ENCODE measurements at places on chromosomes 5 and 9.

GRCh38 chr9:32523910-32524309 lies 2.1 kb downstream of the RIGI start:
- DNase-seq, result no peak

DNA sequence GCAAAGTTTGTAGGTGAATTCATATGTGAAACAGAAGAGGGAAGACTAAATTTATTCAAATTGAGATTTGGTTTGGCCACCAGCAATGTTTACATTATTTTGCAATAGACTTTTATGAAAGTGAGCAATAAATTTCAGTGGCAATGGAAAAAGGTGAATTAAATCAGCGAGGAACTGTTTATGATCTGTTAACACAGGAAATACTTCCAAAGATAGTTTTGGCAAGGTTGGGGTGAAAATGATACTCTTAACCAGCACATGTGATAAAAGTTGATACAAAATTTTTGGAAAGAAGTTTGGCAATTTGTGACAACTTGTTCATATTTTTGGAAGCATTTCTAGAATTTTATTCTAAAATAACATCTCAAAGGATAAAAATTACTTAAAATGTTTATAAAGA lies 119.8 kb downstream of the ARHGEF28 start:
- DNase-seq, result no peak

- DNase-seq, result no peak
Observed at GRCh38 chr5:136058039-136058971, 29.5 kb downstream of the TGFBI start.

DNA sequence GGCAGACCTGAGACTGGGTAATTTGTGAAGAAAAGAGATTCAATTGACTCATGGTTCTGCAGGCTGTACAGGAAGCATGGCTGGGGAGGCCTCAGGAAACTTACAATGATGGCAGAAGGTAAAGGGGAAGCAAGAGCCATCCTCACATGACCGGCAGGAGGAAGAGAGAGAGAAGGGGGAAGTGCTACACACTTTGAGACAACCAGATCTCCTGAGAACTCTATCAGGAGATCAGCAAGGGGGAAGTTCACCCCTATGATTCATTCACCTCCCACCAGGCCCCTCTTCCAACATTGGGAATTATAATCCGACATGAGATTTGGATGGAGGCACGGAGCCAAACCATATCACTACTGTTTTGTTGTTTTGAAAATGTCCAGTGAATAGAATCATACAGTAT lies 110.2 kb downstream of the DAPK1 start:
- no peak for DNase-seq

DNA sequence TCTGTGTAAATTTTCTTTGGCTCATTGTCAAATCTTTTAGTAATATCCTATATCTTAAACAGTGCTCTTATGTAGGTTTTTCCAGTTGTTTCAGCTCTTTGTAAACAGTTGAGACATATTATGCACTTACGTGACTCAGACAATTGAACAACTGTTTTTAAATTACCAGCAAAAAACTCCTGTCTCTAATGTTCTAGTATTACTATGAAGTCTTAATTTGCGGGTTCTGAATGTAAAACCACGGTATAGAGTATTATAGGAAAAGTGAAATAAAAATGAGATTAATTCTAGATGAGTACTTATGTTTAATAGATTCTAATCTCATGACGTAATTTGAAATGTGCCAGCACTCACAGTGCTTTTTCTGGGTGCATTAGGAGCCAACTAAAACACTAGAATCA lies 136.0 kb downstream of the GDNF start:
- DNase-seq, result no peak

GRCh38 chr5:77239126-77239741 lies 28.8 kb downstream of the PDE8B start:
- DNase-seq, result no peak

- no peak for DNase-seq
Observed at GRCh38 chr5:173291722-173292658, 36.2 kb downstream of the STC2 start.

DNA sequence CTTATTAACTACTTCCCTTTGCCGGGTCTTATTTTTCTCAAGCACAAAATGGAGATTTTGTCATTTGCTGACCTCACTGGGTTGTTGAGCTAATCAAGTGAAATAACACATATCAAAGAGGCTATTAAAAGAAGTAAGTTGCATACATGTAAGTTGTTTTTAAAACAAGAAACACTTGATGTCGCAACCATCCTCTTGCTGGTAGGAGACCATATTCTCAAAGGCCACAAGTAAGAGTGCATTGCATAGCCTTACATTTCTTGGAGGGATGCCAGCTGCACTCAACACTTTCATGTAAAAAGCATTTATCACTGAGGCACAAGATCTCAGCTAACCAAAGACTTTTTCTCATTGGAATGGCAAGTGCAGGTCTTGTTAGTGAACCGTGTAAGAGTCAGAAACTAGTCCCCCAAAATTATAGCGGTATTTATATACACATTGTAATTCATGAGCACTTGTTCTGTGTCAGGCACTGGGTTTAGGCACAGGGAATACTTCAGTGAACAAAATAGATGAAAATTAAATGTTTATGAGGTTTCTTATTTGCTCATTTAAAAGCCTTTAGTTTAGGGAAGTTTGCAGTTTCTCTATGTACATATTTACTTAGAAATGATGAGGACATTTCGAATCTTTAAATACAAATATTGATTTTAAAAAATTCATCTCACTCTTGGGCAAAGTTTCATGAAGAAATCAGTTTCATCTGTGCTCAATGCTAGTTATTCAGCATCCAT lies 72.0 kb downstream of the ZFAND5 start:
- no peak for DNase-seq

DNA sequence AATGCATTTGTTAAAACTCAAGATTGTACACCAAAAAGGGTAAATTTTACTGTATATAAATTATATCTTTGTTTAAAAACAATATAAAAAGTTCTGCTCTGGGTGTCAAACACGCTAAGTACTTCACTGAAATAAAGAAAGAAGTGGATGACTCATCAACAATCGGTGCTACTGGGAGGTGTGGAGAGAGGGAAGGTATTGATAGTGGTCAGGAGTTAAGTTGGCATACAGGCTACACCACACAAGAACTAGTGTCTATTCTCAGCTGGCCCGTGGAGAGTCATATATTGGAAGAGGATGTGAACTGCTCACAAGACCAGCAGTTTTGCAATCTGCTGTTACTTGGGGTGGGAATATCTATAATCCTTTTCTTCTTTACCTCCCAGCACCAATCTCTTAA lies 145.7 kb upstream of the TRPC7 start:
- no peak for DNase-seq

DNA sequence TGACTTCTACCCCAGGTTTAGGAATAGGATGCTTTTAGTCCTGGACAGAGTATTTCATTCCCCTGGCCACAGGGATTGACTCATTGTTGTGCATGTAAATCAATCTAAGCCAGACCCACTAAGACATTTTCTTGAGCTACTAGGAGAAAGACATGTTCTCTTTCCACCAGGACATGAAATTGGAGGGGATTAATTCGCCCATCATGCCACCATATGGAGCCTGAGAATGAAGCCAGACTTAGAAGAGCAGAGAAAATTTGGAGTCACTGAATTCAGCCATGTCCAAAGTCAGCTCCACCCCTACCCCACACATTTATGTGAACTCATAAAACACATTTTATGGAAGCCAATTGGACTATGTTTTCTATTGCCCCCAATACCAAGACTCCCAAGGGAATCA lies 322.5 kb downstream of the NFIB start:
- DNase-seq, result no peak

DNA sequence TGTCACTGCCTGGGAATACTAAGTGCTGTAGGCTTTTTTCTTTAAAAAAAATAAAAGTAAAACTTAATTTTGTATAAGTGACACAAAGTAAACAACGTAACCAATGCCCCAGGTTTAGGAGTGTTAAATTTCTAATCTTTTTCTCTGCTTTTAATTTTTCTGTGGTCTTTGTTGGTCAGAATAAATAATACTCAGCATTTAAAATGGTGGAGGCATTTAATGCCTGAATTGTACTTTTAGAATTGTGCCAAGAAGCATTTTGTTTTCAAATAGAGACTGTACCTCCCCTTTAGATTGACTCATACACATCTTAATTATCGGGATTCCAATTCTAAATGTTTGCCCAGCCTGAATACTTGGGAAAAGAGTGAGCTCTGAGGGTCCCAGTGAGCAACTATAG lies 1.6 kb downstream of the DMXL1 start:
- no peak for DNase-seq

GRCh38 chr5:172768098-172768572 lies 2.9 kb downstream of the DUSP1 start:
- DNase-seq, result no peak

GRCh38 chr9:99345942-99346341 lies 123.9 kb downstream of the SEC61B start:
- DNase-seq, result no peak

DNA sequence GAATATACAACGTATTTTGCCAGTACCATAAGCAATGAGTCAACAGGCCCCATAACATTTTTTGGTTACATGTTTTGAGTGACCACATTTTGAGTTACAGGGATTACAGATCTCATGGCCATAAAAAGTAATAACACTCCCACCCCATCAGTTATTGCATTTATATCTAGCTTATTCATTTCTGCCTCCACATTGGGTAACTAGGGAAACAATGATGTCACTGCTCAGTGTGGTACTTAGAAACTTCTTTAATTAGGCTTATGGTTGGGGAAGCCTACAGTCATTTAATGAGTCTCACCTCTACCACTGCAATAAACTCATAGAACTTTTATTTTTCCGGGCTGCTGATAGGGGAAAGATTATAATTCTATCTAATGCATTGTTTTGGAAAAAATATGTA lies 39.9 kb upstream of the SMIM15 start:
- DNase-seq, result no peak

- peak; percentile 76 for DNase-seq
Observed at GRCh38 chr5:129094087-129094923, at the start of gene ISOC1. TSS of gene ISOC1 (plus strand) at chr5:129094749. CDS start at chr5:129094767, 18 bp downstream.

Data from activated T-helper 1 cell treated with anti-CD3 and anti-CD28 coated beads, Interleukin-2, amount 50 U/mL, for 16 hours (primary cell).